ENCODE measurements at places on chromosomes 13 and 19. TPM values are rescaled to one million over a fixed set of nuclear protein-coding genes. Genes with fewer than 3 reads are reported as not detected.

PABPC3 gene
- total RNA-seq: 1.3 TPM

SPC24 gene
- total RNA-seq: 1.9 TPM

TEX26 gene
- not detected for total RNA-seq

- DNase-seq: no peak
Observed at GRCh38 chr13:93700115-93700514, 473.5 kb downstream of the GPC6 start.

- no peak for DNase-seq
Observed at GRCh38 chr19:17159466-17160393, 55.4 kb upstream of the USE1 start.

Measured in CD4-positive, alpha-beta memory T cell (primary cell).